ENCODE measurements at places on chromosomes 7 and 10.

DNA sequence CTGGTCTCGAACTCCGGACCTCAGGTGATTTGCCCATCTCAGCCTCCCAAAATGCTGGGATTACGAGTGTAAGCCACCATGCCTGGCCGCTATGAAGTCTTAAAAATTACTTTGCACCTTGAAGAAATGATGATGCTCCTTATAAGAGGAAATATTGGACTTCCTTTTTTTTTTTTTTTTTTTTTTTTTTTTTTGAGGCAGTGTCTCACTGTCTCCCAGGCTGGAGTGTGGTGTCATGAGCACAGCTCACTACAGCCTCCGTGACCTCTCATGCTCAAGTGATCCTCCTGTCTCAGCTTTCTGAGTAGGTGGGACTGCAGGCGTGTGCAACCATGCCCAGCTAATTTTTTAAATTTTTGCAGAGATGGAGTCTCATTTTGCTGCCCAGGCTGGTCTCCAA, 65.3 kb downstream of the KMT2E start:
- no peak for DNase-seq

DNA sequence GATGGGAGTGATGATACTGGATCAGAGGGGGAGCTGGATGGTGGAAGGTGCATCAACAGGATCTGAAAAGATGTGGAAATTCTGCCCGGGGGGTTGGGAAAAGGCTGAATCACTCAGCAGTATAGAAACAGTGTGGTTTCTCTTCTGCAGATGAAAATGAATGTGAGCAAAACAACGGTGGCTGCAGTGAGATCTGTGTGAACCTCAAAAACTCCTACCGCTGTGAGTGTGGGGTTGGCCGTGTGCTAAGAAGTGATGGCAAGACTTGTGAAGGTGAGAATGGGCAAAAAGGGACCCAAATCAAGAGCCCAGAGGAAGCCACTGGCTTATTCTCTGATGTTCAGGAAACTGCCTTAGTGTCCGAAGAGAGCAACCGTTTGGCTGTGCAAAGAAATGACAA, 12.9 kb downstream of the OIT3 start:
- DNase-seq: no peak

DNA sequence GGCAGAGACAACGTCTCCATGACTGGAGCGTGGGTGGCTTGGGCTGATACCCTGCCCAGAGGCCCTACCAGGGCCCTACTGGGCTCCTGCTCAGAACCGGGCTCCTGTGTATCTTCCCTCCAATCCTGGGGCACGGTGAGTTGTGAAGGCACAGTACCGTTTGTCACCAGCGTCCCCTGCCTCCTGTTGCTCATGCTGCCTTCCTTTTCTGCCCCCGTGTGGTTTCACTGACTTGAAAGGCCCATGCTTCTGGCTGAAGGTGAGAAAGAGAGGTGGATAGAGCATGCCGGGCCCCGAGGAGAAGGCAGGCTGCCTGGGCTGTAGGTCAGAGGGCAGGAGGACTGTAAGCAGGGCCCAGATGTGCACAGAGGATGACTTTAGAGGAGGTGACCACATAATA, 9.1 kb upstream of the DMBT1 start:
- peak; percentile 78 for DNase-seq

GRCh38 chr10:123835575-123835974, 56.0 kb downstream of the CPXM2 start:
- DNase-seq: no peak

DNA sequence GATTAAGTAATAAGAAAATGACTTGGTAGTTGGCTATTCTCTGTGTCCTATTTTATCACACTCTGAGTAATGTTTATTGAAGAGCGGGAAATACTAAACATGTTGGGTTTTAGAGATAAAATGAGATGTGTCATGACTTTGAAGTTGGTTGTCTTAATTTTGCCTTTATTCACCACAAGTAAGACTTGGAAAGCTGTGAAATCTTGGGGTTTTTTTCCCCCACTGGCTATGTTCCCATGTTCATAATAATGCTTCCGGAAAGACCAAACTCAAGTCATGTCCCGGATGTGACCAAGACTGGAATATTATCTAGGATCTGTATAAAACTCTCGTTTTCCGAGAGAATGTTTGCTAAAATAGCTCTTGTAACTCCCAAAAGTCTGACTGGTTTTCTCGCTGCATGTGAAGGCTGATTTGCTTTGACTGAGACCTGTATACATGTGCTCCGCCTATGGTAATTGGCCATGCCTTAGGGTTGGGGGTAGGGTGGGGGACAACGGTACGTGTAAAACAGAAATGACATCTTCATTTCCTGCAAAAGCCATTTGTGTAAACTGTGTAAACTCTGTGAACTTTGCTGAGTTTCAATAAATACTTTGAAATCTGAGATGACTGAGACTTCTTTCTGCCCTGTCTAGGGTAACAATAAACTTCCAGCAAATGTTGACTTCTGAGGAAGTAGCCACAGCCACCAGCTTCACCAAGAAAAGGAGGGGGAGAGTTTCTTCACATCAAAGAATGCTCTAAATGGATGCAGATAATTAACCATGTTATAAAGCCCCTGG, 169.6 kb downstream of the ZNF365 start:
- no peak for DNase-seq

DNA sequence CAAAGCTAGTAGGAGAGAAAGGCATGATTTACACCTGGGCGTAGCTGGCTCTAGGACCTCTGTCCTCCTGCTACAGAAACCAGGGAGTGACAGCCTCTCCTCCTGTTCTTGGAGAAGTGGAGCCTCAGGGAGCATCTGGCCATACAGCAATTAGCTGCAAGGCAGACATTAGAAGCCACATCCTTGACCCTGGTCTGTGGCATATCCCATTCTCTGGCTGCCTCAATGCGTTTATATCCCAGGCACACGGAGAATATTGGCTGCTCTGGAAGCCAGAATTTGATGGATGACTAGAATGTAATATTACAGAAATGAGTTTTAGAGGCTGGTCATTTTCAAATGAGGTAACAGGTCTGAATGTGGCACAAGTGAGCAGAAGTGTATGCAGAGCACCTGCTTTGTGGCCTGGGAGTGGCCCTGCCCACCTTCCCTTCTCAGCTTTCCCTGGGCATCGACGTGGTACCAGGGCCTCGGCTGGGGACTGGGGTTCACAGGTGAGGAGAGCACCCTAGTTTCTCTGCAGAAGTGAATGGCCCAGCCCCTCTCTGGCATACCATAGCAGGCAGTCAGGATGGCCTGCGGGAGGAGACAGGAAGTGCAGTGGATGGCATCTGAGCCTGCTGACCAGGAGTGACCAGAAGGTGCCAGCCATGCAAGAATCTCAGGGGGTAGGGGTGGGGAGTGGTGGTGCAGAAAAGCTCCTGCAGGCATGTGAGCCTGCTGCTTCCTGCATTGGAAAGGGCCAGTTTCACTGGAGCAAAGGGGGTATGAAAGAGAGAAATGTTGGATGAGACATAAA, 367.2 kb upstream of the ZNF32 start:
- DNase-seq: no peak

GRCh38 chr7:37360484-37360883, 88.2 kb downstream of the ELMO1 start:
- DNase-seq: no peak

- no peak for DNase-seq
Measured at GRCh38 chr10:4073912-4074311, 288.9 kb upstream of the KLF6 start.

- DNase-seq: no peak
Measured at GRCh38 chr10:104306897-104307296, 31.4 kb downstream of the ITPRIP start.

- peak; percentile 80 for DNase-seq
Measured at GRCh38 chr7:82507976-82508677, 64.5 kb upstream of the CACNA2D1 start.

DNA sequence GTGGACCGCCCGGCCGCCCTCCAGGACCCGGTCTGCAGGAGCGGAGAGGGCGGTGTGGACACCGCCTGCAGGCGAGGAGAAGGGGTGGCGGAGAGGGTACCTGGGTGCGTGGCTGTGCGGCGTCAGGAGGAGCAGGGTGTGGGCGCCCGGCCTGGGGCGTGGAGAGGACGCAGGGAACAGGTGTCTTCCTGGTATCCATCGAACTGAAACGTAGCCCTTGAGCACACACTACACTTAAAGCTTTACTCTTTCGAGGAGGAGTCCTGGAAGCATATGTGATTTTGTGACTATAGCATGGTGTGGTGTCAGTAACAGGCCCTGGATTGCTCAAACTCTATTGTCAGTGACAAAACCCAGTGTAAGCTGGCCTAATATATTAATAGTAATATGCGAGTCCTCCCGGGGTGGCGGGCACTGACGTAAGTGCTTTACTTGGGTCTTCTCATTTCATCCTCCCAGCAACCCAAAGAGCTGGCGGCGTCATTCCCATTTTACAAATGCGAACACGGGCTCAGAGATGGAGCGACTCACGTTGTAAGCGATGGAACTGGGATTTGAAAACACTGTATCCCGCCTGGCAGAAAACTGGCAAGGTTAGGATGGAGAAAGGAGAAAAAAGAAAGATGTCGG, 508 bp upstream of the TECPR1 start:
- no peak for DNase-seq

DNA sequence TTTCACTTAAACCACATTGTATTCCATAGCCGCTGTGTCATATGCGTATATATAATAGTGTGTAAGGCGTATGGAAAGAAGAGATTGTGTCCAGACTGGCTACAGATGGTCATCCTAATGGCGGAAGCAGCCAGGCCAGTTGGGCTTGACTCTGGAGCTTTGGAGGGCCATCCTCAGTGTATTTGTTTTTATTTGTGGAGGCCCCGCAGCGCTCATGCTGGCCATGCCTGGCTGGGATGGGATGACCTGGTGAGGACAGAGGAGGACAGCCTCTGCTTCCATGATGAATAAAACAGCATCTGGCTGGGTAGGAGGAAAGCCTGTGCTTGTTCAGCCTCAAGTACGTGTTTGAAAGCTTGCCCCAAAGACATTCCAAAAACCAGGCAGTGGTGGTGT, 220.3 kb downstream of the EBF3 start:
- no peak for DNase-seq

DNA sequence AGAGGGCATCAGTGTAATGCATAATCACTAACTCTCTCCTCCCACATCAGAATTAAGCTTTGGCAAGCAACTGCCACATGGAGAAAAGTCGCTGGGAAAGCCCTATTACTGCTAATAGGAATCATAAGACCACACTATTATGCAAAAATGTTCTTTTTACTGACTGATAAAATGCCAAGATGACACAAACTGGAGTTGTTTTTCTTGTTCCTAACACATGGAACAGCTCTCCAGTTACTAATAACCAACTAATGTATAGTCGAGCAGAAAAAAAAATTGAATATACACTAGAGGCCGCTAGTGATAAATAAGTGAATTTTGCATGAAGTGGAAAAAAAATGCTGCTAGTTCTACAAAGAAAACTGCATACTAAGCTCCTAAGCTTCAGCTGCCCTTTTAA, 165.6 kb downstream of the TPK1 start:
- DNase-seq: no peak

- DNase-seq: peak; percentile 78
Measured at GRCh38 chr10:101223274-101224059, 5.8 kb downstream of the LBX1 start.
